ENCODE measurements at places on chromosomes 7 and 10.

DNA sequence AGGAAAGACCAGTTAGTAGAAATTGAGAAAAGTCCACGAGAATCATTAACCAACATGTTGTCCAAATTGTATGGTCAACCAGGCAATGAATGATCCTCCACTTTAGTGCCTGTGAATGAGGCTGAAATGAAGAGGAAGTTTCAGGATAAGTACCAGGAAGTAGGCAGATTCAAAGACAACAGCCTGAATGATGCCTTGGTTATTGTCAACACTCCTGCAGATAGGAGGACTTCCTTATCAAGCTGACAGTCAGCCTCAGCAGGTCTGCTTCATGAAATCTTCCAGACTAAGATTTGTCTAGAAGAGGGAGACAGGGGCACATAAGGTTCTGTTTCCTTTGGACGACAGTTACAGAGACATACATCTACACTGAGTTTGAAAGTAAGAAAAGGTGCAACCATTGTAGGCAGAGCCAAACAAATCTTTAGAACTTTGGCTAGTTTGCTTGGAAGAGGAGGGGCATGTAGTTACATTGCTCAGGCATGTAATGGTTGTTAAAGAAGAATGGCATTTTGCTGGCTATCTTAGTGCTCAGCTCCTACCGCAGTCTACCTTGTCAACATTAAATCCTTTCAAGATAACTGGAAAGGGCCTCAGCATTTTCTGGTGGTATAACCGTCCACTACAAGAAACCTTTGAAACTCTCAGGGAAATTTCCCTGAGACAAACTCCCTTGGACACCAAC, 81.4 kb downstream of the ABI1 start:
- no peak for DNase-seq

GRCh38 chr7:2118630-2119190, 114.0 kb downstream of the MAD1L1 start:
- no peak for DNase-seq

DNA sequence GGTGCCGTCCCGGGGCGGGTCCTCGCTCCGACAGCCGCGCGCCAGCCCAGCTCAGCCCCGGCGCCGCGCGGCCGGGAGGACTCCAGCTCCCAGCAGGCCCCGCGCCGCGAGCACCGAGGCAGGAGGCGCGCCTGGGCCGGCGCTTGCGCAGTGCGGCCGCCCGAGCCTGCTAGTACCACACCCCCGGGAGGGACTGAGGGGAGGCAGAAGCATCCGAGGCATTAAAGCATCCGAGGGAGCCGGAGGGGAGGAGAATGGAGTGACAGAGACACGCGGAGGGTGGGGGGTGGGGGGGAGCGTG, at the start of gene GRK5:
TSS of gene GRK5 (plus strand) at position 206 of the 301 bp plus-strand sequence. CDS start 347 bp downstream, outside the sequence.
- peak; percentile 94 for DNase-seq

DNA sequence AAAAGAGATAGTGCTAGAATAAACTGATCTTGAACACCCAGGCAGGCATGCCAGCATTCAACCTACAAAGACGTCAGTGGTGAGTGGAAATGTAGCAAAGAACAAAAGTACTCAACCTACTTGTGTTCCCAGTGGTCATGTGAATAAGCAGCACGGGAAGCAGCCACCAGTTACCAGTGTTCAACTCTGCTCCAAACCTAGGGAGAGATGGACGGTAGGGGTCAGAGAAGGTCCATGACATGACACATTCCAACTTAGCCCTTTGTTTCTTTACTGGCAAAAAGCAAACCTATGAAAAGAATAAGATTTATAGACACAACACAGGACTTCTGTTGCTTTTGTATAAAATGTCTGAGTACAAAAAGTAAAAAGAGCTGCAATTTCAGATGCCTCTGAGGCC, 511.4 kb downstream of the XPNPEP1 start:
- no peak for DNase-seq

DNA sequence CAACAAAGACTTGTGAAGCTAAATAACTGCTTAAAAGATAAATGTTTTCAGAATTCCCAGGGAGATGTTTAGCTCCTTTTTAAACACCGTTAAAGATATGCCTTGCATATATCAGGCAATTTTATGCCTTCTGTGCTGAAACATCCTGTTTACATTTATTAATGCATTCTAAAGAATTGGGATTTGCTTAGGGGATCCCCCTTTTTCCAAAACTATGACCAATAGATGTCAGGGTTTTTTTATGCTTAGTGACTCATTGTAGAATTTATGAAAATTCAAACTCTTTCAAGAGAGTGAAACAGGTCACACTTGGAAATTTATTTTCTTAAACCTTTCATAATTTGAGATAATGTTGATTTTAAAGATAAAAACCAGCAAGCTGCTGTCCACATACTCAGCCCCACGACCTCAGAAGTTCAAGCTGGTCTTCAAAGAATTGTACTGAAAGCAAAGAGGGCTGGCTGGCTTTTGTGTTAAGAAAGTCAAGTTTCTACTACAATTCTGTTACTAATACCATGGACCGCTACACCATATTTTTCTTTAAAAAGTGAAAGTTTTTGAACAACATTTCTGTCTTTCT, 411.8 kb downstream of the ETV1 start:
- DNase-seq: no peak
